ENCODE measurements at places on chromosomes 5 and 9. TPM values are rescaled to one million over a fixed set of nuclear protein-coding genes. Genes with fewer than 3 reads are reported as not detected.

Gene NR6A1
- total RNA-seq = 2.1 TPM

Gene ACSL6
- total RNA-seq = 1.8 TPM

Gene ACO1
- total RNA-seq = 38.8 TPM

Gene LCP2
- 17.2 TPM for total RNA-seq

Gene MRPL36
- total RNA-seq = 59.4 TPM

Gene ARL14EPL
- not detected for total RNA-seq

- H3K27ac ChIP-seq = no peak overlapping the region
- H3K4me1 ChIP-seq = no peaks in the 10 kb centered on the region
- no peak for DNase-seq
- no peaks in the 10 kb centered on the region for H3K27me3 ChIP-seq
These were observed 18.0 kb upstream of the ATP10B start for GRCh38 chr5:160869989-160870521.

- no peak for DNase-seq
- H3K4me3 ChIP-seq = no peak overlapping the region
- no peaks in the 10 kb centered on the region for H3K36me3 ChIP-seq
- no peaks in the 10 kb centered on the region for H3K27me3 ChIP-seq
These were observed 97.9 kb downstream of the NLN start for GRCh38 chr5:65819905-65820240.

GRCh38 chr9:12846035-12846434 lies 71.2 kb downstream of the LURAP1L start:
- no peak overlapping the region for H3K4me3 ChIP-seq
- H3K27me3 ChIP-seq = no peaks in the 10 kb centered on the region
- H3K36me3 ChIP-seq = no peaks in the 10 kb centered on the region
- DNase-seq = no peak
- no peak overlapping the region for H3K27ac ChIP-seq
- no peaks in the 10 kb centered on the region for H3K4me1 ChIP-seq

- no peak overlapping the region for H3K27ac ChIP-seq
- no peaks in the 10 kb centered on the region for H3K36me3 ChIP-seq
- H3K27me3 ChIP-seq = no peaks in the 10 kb centered on the region
- no peak overlapping the region for H3K4me3 ChIP-seq
- DNase-seq = no peak
- H3K4me1 ChIP-seq = no peaks in the 10 kb centered on the region
These were observed 69.0 kb upstream of the TNFAIP8 start for GRCh38 chr5:119286511-119287488.

GRCh38 chr9:92711844-92712243 lies 41.9 kb upstream of the IPPK start:
- H3K4me3 ChIP-seq = no peak overlapping the region
- no peak overlapping the region for H3K27ac ChIP-seq
- no peaks in the 10 kb centered on the region for H3K27me3 ChIP-seq
- no peak for DNase-seq

- H3K4me3 ChIP-seq = no peak overlapping the region
- H3K4me1 ChIP-seq = no peaks in the 10 kb centered on the region
- H3K27ac ChIP-seq = no peak overlapping the region
- H3K36me3 ChIP-seq = no peaks in the 10 kb centered on the region
- no peak for DNase-seq
These were observed 54.7 kb downstream of the COL23A1 start for GRCh38 chr5:178535299-178536175.

DNA sequence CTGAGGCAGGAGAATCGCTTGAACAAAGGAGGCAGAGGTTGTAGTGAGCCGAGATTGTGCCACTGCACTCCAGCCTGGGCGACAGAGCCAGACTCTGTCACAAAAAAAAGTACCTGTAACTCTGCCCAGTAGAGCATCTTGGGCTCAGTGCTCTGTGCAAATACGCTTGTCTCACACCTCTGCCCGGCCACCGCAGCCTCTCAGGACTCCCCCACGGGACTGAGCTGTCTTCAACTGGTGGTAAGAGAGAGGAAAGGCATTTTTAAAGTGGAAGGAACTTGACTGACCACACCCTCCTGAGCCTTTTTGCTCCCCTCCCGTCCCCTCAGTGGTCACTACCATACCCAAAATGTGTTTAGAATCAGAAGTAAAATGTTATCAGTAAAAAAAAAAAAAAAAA lies 174.3 kb upstream of the PIK3R1 start:
- no peak overlapping the region for H3K4me3 ChIP-seq
- H3K27me3 ChIP-seq = no peaks in the 10 kb centered on the region

DNA sequence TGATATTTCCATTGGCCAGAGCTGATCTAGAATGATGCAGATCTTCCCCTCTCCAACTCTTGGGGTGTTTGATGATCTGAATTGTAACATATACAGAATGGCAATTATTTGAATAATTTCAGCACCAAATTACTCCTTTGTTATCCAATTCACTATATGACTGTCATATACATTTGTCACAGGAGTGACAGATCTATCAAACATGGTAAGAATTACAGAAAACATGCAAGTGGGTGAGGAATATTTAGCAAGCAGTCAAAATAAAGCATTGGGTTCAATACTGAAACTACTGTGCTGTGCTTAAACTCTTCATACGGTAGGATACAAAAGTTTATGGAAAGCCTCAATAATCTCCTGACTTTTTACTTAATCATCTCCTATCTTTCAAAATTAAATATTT lies 8.8 kb downstream of the MPDZ start:
- no peak overlapping the region for H3K27ac ChIP-seq
- no peaks in the 10 kb centered on the region for H3K27me3 ChIP-seq
- no peak overlapping the region for H3K4me3 ChIP-seq
- DNase-seq = no peak

GRCh38 chr5:133933670-133934295 lies 34.6 kb downstream of the C5orf15 start:
- no peak overlapping the region for H3K4me3 ChIP-seq
- no peaks in the 10 kb centered on the region for H3K27me3 ChIP-seq

DNA sequence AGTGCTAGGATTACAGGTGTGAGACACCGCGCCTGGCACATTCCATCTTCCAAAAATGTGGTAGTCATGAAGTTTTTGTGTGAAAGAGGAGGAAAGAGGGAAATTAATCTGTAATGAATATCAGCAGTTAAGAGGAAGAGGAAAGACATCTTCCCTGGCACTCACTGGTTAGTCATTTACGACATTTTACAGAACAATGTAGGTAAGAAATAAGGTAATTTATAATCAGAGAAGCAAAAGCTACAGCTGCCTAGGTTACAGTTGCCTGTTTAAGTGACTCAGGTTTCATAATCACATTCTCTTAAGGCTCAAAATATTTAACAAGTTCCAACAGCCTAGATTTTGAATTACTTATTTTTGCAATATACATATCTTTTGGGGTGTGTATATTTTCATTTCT lies 26.9 kb downstream of the CNOT6 start:
- DNase-seq = no peak
- no peaks in the 10 kb centered on the region for H3K4me1 ChIP-seq

DNA sequence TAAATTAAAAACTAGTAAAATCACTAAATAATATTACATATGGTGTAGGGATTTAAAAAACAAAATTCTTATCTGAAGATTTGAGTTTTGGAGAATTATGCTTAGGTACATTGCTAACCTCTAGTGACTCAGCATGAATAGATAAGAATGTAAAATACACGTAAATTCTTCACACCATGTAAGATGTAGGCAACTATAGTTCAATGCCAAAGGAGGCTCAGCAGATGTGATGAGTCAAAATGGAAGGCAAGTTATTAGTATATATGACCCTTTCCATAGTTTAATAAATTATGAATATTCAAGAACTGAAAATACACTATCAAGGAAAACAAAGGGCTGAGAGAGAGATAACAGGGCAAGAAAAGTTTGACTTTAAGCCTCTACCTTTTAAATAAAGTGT lies 79.0 kb downstream of the MRPS30 start:
- DNase-seq = no peak
- no peaks in the 10 kb centered on the region for H3K27me3 ChIP-seq
- no peak overlapping the region for H3K27ac ChIP-seq
- no peaks in the 10 kb centered on the region for H3K36me3 ChIP-seq

DNA sequence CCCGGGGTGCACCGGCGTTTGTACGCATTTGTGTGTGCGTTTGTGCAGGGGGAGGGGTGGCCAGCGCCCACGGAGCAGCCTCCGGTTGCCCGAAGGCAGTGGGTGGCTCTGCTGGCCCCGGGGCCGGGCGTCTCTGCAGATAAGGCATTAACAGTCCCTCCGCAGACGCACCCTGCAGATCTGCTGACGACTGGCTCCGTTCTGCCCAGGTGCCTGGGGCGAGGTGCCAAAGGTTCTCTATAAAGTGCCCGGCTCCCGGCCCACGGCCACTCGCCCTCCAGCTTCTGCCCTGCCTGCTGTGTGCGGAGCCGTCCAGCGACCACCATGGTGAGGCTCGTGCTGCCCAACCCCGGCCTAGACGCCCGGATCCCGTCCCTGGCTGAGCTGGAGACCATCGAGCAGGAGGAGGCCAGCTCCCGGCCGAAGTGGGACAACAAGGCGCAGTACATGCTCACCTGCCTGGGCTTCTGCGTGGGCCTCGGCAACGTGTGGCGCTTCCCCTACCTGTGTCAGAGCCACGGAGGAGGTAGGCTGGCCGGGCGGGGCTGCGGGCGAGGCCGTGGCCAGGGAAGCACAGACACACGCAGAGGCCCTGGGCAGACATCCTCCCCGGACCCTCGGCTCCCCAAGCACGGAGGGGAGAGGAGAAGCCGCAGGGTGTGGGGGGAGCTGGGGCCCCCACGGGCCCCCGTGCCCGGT lies at the start of gene SLC6A19:
TSS of gene SLC6A19 (plus strand) at position 269 of the 699 bp plus-strand sequence. CDS start at position 325, 56 bp downstream.
- H3K4me1 ChIP-seq = no peaks in the 10 kb centered on the region
- H3K36me3 ChIP-seq = no peaks in the 10 kb centered on the region
- peaks cover 9% of the 10 kb centered on the region for H3K27me3 ChIP-seq
- no peak for DNase-seq
- H3K27ac ChIP-seq = no peak within 1 kb of the TSS

DNA sequence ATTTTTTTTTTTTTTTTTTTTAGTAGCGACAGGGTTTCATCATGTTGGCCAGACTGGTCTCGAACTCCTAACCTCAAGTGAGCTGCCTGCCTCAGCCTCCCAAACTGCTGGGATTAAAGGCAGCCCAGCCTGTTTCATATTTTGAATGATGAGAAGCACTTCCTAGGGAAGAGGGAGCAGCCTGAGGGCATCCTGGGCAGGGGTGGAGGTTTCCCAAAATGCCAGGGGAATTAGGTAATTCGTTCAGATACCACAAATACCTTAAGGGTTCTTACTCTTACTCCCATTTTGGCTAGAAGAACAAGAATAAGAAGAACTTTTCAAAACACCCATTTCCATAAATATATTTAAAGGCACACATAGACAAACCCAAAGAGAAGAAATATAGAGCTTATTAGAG lies 29.5 kb upstream of the RAPGEF1 start:
- H3K4me1 ChIP-seq = no peaks in the 10 kb centered on the region
- no peak overlapping the region for H3K4me3 ChIP-seq
- H3K27me3 ChIP-seq = no peaks in the 10 kb centered on the region
- no peak overlapping the region for H3K27ac ChIP-seq
- H3K36me3 ChIP-seq = no peaks in the 10 kb centered on the region

- H3K4me1 ChIP-seq = no peaks in the 10 kb centered on the region
- peaks cover 66% of the 10 kb centered on the region for H3K27me3 ChIP-seq
- H3K36me3 ChIP-seq = no peaks in the 10 kb centered on the region
- no peak overlapping the region for H3K4me3 ChIP-seq
- H3K27ac ChIP-seq = no peak overlapping the region
These were observed 76.3 kb upstream of the BARHL1 start for GRCh38 chr9:132505991-132506655.

DNA sequence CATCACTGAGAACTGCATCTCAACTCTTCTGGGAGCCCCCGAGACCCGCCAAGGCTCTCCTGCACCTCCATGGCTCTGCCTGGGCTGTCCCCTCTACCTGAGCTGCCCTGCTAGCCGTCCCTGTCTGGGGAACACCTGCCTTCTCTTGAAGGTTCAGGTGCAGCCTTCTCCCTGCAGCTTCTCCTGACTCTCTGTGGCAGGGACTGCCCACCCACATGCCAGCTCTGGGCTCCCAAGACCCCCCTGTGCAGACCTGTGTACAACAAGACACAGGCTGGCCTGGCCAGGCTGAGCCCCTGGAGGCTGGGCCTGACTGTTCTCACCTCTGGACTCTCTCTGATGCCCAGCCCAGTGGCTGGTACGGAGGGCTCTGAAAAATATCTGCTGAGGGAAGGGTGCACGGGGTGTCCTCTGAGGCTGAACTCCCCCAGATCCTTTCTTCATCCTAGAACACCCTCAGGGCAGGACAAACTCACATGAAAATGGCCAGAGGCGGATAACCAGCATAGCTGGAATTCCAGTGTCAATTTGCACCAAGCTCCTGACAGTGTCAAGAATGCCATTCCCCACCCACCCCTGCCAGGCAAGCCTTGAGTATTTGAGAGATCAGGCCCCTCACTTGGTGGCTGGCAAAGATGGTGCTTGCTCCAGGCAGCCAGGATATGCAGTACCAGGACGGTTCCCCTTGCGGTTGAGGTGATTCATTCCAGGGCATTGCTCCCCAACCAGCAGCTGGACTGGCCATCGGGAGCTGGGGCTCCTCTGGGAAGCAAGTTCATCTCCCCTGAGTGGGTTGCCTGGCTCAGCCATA lies 40.9 kb upstream of the SLC25A51 start:
- H3K27me3 ChIP-seq = no peaks in the 10 kb centered on the region
- DNase-seq = no peak
- peaks cover 35% of the 10 kb centered on the region for H3K4me1 ChIP-seq
- peaks cover 27% of the 10 kb centered on the region for H3K36me3 ChIP-seq

GRCh38 chr5:140222416-140222815 lies 47.4 kb downstream of the CYSTM1 start:
- no peak for DNase-seq
- H3K4me3 ChIP-seq = no peak overlapping the region
- no peaks in the 10 kb centered on the region for H3K36me3 ChIP-seq
- H3K27me3 ChIP-seq = no peaks in the 10 kb centered on the region
- peaks cover 36% of the 10 kb centered on the region for H3K4me1 ChIP-seq
- peak overlapping the region; percentile 67 for H3K27ac ChIP-seq

GRCh38 chr5:107726896-107727295 lies 56.2 kb upstream of the EFNA5 start:
- no peak for DNase-seq
- no peaks in the 10 kb centered on the region for H3K36me3 ChIP-seq
- no peaks in the 10 kb centered on the region for H3K27me3 ChIP-seq
- no peak overlapping the region for H3K4me3 ChIP-seq
- H3K27ac ChIP-seq = no peak overlapping the region

DNA sequence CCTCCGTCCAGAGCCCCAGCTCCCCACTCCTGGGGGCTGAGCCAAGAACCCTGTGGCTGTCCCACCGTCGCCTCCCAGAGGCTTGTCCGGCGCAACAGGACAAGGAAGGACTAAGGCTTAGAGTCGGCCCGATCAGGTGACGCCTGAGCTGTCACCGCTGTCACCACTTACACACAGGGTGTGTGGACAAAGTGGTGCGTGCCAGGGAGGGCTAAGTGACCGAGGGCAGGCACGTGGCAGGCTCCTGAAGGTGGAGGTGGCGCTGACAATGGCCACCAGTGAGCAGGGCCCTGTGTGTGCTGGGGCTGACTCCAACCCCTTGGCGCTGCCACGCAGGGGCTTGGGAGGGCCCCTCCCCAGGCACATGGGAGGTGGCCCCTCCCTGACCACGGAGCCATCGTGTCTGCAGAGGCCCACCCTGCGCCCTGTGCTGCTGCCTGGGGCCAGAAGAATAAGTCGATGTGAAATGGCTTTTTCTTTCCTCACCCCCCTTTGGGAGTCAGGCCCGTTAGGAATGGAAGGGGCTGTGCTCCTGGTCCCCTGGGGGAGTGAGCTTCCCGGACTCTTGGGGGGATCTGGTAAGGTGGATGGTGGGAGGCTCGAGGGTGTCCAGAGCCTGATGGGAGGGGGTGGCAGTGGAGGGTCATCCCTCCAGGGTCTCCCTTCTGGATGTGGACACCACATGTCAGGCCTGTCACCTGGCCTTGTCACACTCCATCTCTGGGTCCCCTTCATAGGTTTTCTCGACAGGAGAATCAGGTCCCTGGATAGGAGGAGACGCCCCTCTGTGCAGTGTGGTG lies 2.6 kb upstream of the GPSM1 start:
- no peaks in the 10 kb centered on the region for H3K27me3 ChIP-seq
- no peak overlapping the region for H3K4me3 ChIP-seq
- no peak for DNase-seq
- peaks cover 31% of the 10 kb centered on the region for H3K4me1 ChIP-seq
- no peaks in the 10 kb centered on the region for H3K36me3 ChIP-seq
- H3K27ac ChIP-seq = no peak overlapping the region

Data from sigmoid colon (tissue), 7 donors.